Posterior cingulate gyrus (tissue), 11 donors: ENCODE measurements at places on chromosomes 5 and 9.

GRCh38 chr5:151298063-151298855 lies 5.3 kb downstream of the SLC36A3 start:
- no peak for DNase-seq

- DNase-seq: no peak
Observed at GRCh38 chr5:63812693-63813092, 149.6 kb downstream of the HTR1A start.

GRCh38 chr9:122186777-122187470 lies 27.2 kb downstream of the MORN5 start:
- DNase-seq: no peak

DNA sequence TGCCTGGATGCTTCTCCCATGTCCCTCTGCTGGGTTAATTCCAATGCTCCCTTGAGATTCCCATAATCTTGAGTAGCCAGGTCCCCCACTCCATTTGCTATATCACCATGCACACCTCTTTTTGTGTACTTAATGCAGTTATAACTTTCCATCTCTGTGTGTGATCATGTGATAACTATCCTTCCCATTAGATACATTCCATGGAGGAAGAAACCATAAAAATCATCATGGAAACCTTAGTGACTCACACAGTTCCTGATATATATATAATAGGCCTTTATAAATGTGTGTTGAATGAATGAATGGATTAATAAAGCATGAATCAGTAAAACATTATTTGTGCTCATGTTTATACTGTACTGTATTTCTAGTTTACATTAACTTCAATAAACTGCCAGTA lies 104.6 kb downstream of the PCSK5 start:
- no peak for DNase-seq

DNA sequence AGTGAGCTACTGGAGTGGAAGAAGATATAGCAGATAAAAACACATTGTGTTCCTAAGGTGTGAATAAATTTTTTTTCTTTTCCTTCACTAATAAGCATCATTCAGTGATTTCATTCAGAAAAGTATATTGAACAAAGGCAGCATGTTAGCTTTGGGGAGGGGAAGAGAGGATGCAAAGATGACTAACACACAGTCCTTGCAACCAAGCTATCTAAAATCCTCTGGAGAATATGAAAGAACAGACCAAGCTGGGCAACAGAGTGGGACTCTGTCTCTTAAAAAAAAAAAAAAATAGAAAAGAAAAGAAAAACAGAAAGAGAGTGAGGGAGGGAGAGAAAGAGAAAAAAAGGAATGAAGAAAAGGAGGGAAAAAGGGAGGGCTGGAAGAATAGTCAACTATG lies 22.3 kb upstream of the OMD start:
- DNase-seq: no peak

DNA sequence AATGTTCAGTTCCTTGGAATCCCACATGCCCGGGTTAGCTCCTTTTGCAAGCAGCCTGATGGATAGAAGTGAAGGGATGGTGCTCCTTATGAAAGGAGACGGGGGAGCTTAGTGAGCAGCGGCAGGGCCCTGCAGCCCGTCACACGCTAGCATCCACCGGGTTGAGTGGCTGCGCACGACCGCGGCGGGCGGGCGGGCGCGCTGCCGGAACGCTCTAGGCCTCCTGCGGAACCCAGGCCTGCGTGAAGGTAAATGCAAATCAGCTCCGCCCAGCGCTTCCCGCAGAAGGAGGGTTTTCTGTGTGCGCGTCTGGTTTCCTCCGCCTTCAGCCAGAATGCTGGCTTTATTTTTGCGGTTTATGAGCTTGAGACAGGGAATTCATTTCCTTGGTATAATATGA lies 19.8 kb downstream of the IL12B start:
- DNase-seq: no peak

- no peak for DNase-seq
Observed at GRCh38 chr5:78518365-78519197, 130.0 kb downstream of the LHFPL2 start.

GRCh38 chr9:1495282-1496030 lies 445.3 kb downstream of the DMRT2 start:
- no peak for DNase-seq

DNA sequence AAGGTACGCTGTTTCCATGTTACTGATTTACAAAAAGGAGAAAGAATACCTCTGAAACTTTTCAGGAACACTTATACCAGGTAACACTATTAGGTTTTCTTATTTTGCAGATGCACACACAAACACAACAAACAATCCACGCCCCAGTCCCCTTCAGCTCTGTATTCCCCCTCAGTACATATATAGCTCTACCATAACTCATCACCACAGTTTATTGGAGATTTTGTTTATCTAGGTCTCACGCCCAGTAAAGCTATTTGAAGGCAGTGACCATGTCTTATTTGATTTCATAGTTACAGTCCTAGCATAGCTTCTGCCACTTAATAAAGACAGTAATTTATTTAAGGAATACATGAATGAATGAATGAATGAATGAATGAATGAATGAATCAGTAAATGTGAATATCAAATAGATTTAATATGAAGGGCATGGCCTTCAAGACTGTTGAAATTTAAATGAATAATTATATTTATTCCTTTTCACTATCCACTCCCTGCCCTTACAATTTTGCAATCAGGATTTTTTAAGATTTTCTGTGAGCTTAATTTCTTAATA lies 32.9 kb downstream of the INVS start:
- no peak for DNase-seq

GRCh38 chr9:134515026-134515821 lies 126.4 kb upstream of the COL5A1 start:
- DNase-seq: no peak

- no peak for DNase-seq
Observed at GRCh38 chr5:153818626-153819025, 220.1 kb downstream of the FAM114A2 start.

DNA sequence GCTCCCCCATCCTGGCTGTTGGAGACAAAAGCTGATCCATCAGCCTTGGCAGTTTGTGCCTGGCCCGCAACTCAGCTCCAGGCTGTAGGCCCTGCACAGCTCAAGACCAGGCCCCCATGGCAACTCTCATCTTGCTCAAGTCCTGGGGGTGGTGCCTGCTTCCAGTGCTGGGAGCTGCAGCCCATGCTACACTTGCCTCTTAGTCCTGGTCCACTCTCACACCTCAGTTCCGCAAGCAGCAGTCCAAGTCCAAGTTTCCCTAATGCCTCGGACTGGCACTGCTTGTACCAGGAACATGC lies 14.2 kb downstream of the AHRR start:
- DNase-seq: no peak

GRCh38 chr9:90822866-90823265 lies 21.2 kb downstream of the SYK start:
- no peak for DNase-seq

GRCh38 chr5:144711172-144711571 lies 540.5 kb downstream of the KCTD16 start:
- no peak for DNase-seq

GRCh38 chr5:80964919-80965318 lies 4.8 kb downstream of the RASGRF2 start:
- DNase-seq: no peak

- DNase-seq: no peak
Observed at GRCh38 chr5:55370291-55370925, 62.6 kb downstream of the MTREX start.

DNA sequence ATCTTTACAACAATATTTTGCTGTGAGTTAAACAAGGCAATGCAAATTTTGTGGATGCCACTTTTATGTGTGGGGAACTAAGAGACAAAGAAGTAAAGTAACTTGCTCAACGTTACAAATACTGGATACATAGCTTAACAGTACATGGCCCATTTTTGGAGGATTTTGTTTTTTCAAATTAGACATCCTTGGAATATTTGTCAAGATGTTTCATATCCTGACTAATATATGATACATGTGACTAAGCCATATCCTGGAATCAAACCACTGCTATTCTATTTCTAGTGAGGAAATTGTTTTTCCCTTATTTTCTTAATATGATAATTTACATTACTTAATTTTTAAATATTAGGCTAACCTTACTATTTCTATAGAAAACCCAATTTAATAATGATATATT lies 529.8 kb downstream of the DMRTA1 start:
- DNase-seq: no peak
